Activated B cell treated with CpG ODN at 0.5 μM for 24 hours (primary cell): ENCODE measurements at places on chromosomes 3 and 15. TPM values are rescaled to one million over a fixed set of nuclear protein-coding genes. Genes with fewer than 3 reads are reported as not detected.

Gene PLAAT1
- total RNA-seq = not detected in 2 replicates

Gene CELSR3
- 1.5 and 2.3 TPM in 2 replicates for total RNA-seq

DNA sequence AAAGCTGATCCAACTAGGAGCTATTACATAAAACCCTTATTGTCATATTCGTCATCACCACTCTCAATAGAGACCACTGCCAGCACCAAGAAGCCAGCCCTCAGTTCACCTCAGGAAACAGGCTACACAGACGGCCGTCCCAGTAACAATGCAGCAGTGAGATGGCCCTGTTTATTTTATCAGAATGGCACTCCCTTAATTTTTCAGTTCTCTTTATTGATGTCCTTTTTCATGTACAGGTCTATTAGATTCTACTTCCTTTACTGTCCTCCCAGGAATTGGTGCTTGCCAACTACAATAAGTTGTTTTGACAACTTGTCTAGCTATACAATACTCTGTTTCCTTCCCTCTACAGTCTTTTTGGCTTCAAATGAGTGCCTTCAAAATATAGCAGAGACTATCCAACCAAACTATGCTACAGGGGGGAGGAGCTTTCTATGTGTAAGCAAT lies 272.5 kb downstream of the ZBTB20 start:
- no peak for DNase-seq

Gene PLXNB1
- total RNA-seq = 3.5 and 5.4 TPM in 2 replicates

GRCh38 chr3:102941786-102942185 lies 507.0 kb downstream of the ZPLD1 start:
- no peak for DNase-seq
